ENCODE measurements at places on chromosomes 5 and 9.

DNA sequence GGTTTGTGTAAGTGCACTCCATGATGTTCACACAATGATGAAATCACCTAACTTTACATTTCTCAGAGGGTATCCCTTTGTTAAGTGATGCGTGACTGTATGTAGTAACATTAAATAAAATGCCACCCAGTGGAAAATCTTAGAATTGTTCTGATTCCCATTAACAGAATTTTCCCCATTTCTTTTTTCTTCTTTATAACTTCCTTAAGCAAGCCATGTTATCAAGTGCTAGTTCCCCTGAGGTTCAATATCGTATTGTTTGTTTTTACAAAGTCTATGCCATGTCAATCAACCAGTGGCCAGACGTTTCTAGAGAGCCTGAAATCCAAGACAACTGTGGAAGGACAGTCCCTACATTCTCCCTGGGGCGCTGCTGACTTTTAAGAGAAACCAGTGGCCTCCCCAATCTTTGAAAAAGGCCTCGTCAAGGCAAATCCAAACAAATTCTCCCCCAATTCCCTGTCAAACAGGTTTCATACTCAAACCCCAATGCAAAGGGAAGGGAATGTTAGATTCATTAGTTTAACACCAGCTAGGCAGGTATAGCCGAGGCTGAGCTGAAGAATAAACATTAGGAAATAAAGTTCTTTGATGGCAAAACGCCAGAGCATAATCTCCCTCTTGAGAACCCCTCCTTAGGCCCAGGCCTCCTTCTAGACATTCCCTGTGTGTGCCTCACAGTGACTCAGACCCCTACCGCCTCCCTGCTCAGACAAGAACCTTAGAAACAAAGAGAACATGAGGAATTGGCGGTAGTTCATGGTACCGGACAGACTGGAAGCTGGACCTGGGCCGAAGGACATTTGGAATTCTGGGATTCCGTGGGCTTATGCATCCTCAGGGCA is 198.7 kb downstream of the GNA14 start:
- no peak for DNase-seq

DNA sequence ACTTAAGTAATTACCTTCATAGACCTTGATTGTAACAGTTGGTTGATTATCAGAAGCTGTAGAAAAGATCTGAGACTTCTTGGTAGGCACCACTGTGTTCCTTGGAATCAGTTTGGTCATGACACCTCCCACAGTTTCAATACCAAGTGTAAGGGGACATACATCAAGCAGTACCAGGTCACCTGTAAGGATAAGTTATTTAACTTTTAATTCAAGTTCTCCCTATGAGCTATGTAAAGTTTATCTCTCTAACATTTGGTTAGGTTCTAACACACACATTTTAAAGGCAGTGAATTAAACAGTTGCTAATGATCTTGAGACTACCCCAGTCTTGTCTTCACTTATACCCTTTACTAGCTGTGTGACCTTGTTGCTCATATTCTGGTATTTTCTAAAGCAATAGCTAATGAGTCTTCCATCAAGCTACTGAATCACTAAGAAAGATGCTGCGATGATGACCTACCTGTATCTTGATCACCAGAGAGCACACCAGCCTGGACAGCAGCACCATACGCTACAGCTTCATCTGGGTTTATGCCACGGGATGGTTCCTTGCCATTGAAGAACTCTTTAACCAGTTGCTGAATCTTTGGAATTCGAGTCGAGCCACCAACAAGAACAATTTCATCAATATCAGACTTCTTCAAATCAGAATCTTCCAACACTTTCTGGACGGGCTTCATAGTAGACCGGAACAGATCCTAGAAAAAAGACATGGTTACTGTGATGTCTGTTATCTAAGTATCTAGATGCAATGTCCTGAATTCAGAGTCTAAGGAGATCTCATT is 2.8 kb downstream of the HSPA5 start:
- DNase-seq, result no peak

- no peak for DNase-seq
Measured at GRCh38 chr5:612498-613424, 621 bp downstream of the CEP72 start.

DNA sequence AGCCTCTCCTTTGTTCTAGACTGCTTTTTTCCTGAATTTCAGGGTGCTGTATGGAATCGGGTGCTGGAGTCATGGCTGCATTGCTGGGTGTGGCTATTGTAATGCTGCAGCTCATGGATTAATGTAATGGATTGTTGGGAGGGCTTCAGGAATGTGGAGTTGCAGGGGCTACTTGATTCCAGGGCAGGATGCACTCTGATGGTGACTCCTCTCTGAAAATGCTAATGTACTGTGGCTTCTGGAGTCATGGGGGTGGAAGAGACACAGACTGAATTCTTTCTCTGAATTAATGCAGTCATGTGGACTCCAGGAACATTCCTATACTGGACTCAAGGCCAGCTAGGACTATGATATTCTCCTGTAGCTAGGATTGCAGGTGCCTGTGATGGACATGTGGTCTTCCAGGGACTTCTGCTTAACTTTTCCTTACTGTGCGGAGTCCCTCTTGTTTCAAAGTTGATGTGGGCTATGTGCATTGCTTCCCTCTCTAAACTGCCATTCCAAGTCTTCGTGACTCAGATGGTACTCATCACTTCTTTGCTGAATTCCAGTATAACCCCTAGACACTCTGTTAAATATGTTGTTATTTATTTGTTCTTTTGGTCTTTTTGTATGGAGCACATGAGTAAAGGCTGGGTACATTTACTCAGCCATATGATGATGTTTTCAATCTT is 396.2 kb downstream of the KCTD16 start:
- DNase-seq, result no peak

- DNase-seq, result no peak
Measured at GRCh38 chr5:32760091-32760509, 49.0 kb downstream of the NPR3 start.

DNA sequence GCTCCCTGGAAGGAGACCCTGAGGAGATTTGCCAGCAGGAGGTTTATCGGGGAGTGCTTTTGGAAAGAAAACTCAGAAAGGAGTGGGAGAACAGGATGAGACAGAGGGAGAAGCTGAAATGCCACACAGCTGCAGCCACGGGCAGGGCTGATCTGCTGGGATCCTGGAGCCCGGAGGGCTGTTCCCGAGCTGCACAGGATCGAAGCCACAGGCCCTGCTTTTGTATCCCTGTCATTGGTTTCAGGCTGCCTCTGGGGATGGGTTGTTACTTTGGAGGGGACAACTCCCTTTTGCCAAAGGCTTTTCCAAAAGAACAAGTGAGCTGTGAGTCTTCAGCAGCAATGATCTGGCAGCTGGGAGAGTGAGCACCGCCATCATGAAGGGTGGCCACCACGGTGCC is 152.5 kb upstream of the PTCH1 start:
- DNase-seq, result no peak

DNA sequence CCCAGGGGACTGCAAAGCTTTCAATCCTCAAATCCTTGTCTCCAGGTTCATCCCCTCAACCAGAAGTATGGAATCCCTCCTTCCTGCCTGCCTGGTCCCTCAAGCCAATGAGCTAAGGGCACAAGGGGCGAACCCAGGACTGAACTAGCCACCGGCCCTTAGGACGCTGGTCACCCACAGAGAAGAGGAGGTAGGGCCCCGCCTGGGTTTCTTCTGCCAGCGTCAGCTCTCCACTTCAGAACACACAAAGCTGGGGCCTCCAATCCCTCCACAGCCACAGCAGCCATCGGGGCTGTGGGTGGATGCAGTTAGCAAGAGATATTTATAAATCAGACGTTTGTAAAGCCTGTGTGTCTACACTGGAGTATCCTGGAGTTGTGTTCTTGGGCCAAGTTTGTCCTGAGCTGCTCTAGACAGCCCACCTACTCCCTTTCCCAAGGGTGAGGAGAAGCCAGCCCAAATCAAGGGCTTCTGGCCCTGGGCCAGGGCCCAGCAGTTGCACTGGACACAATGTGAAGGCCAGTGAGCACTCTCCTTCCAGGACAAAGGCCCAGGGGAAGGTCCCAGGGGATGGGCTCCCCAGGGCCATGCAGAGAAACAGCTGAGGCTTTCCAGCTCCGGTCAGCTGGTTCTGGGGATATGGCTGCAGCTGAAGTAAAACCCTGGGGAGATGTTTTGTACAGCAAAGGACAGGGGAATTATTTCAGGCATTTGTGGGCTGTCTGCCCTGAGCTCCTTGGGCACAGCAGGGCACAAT is 18.9 kb downstream of the AMBP start:
- peak; percentile 38 for DNase-seq

DNA sequence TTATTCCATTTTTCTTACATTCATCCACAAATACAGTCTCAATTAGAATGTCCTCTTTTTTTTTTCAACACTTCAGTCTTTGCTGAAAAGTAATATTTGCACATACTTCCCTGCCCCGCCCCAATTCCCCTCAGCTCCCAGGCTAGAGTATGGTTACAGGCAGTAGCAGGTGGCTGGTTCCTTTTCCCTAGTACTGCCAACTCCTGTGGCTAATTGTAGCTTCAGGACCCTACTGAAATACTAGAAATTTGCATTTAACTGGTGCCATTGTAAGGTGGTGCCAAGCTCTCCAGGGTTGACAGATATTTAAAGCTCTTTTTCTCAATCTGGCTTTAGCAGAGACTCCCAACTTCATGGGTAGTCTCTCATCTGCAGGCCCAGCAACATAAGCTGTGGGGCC is 80.3 kb downstream of the FAM81B start:
- DNase-seq, result no peak

GRCh38 chr5:111278858-111279504 is 54.8 kb downstream of the CAMK4 start:
- DNase-seq, result peak; percentile 37

DNA sequence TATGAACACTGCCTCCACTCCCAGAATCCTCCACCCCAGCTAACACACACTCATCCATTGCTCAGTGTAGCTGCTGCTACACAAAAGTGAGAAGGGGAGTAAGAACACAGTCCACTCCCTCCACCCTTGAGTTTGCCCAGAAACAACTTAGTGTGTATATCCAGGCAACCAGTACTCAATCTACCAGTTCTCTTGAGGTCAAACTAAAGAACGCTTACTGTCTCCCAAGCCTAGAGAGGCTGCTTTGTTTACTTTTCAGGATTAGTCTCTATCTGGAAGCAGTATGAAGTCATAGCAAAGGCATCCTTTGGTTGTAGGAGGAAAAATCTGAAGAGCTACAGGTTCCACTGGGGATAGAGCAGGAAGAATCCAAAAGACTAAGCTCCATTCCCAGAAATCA is 296.3 kb downstream of the KCNN2 start:
- DNase-seq, result no peak

GRCh38 chr9:14136047-14136635 is 177.8 kb downstream of the NFIB start:
- DNase-seq, result no peak

DNA sequence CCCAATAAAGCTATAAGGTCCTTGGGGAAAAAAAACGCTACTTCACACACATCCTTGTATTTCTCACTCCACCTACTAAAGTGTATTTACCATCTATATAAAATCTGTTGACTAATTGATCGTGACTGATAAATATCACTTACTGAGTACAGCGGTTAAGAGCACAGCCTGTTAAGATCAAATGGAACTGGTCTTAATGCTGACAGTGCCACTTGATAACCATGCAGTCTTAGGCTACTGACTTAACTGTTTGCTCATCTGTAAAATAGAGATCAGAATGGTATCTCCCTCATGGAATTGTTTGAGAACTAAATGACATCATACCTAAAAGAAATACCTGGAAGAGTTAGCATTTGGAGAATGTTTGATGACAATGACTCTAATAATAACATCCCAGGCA is 67.5 kb downstream of the ZFAND5 start:
- DNase-seq, result no peak

- no peak for DNase-seq
Measured at GRCh38 chr9:28883234-28883633, 1310.0 kb upstream of the C9orf72 start.

DNA sequence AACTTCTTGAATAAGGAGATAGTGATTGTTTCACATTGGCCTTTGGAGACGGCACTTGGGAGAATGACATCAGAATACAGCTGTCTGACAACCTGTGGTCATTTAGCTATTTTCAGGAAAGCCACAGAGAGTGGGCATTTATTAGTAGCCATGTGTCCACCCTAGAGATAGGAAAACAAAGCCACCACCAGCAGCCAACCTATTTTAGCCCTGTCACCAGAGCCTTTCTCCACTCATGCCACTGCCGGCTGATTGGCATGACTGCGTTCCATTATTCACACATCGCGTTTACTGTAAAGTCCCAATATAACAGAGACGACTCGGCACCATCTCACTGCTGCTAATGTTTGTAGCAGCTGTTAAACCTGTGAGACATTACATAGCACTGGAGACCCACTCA is 330.1 kb downstream of the NDUFS4 start:
- DNase-seq, result no peak

- DNase-seq, result no peak
Measured at GRCh38 chr9:119218293-119218692, 150.9 kb downstream of the BRINP1 start.

- DNase-seq, result no peak
Measured at GRCh38 chr5:168073311-168073710, 218.1 kb upstream of the WWC1 start.

- no peak for DNase-seq
Measured at GRCh38 chr9:71924576-71924975, 13.1 kb downstream of the C9orf85 start.

DNA sequence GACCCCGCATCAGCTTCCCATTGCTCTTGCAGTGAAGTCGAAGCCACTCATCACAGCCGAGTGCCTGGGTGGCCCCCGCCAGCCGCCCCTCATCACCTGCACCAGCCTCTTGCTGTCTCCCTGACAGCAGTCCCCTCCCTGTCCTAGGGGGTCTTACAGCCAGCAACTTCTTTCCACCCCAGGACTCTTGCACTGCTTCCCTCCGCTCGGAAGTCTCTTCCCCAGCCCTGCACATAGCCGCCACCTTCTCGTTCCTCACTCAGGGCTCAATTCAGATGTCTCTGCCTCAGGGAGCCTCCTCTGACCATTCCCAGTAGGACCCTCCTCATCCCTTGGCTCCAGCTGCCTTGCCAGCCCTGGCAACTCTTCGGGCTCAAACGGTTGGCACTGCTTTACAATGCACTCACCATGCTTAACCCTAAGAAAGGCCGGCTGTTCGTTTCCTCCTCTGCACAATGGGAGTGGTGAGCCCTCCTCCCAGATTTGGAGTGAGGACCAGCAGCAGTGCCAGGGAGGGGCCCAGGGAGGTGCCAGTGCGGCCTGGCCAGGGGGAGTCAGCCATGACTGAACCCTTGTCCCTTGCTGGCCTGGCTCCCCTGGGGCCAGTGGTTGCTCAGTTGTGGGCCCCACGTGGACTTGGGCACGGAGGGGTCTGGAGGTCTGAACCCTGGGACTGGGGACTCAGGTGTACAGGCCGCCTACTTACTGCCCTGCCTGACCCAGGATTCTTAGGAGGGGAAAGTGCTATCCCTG is 6.1 kb downstream of the TCF7 start:
- DNase-seq, result no peak

Data from heart left ventricle (tissue), 16 donors.